Right ventricle myocardium inferior (tissue), 1 donor: ENCODE measurements at places on chromosomes 12 and 14. TPM values are rescaled to one million over a fixed set of nuclear protein-coding genes. Genes with fewer than 3 reads are reported as not detected.

- DNase-seq = peak; percentile 82
These were observed 131.6 kb downstream of the KSR2 start for GRCh38 chr12:117836999-117837736.

PDE3A gene
- total RNA-seq = 152 TPM

DNA sequence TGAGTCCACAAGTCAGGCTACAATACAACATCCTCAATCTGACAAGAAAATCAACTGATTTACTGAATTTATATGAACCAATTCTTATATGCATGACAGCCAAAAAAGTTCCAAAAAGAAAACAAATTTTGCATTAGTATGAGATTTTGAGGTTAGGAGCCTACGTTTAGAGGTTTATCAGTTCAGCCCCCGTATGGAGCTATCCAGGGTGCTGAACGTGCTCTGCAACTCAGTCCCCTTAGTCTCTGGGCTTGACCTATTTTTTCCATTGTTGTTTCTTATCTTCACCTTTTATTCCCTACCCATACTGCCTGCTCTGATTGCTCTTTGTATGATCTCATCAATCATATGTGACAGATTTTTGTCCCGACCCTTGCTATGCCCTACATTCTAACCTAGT, 693.0 kb downstream of the NRXN3 start:
- no peak for DNase-seq

PMCH gene
- total RNA-seq = not detected

DNA sequence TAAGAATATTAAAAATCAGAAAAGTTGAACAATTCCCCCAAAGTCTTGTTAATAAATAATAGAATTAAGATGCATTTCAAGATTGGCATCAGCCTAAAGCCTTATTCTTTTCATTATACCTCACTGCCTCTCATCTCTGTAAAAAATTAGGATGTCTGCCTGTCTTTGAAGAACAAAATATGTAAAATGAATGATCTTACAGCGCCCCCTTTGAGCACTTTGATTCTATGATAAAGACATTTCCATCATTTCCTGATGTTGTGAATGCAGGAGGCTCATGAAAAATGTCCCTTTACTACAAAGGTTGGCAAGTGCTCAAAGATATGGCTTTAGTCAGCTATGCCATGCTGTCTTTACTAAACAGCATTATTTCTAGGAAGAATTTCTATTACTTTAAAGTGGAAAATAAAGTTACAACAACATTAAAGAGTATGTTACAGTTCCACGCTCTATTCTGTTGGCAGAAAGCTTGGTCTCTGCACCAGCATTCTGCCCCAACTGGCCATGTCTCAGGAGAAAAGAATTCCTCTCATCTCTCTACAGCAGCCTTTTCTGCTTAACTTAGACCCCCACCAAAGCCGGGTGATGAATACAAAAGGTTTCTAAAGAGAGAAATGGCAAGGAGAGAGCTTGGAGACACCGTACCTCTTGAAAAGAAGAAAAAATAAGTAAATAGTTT, 95.1 kb downstream of the LLPH start:
- no peak for DNase-seq

- peak; percentile 87 for DNase-seq
These were observed 198.2 kb downstream of the TSPAN9 start for GRCh38 chr12:3275171-3276041.

- no peak for DNase-seq
These were observed 152.3 kb downstream of the ZNF664 start for GRCh38 chr12:124125203-124125871.

DNA sequence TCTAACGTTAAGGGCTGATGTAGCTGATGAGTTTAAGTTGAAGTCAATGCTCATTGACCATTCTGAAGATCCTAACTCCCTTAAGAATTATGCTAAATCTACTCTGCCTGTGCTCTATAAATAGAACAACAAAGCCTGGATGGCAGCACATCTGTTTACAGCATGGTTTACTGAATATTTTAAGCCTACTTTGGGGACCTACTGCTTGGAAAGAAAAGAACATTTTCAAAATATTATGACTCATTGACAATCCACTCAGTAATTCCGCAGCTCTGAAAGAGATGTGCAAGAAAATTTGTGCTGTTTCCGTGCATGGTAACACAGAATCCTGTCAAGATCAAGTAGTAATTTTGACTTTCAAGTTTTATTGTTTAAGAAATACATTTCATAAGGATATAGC, 35.0 kb upstream of the NAV3 start:
- DNase-seq = no peak

C1R gene
- 227 TPM for total RNA-seq

- DNase-seq = peak; percentile 74
These were observed 16.4 kb downstream of the CEP170B start for GRCh38 chr14:104881369-104881979.

OR6C2 gene
- not detected for total RNA-seq

BTBD6 gene
- 48.8 TPM for total RNA-seq

LUM gene
- total RNA-seq = 54.9 TPM

DNA sequence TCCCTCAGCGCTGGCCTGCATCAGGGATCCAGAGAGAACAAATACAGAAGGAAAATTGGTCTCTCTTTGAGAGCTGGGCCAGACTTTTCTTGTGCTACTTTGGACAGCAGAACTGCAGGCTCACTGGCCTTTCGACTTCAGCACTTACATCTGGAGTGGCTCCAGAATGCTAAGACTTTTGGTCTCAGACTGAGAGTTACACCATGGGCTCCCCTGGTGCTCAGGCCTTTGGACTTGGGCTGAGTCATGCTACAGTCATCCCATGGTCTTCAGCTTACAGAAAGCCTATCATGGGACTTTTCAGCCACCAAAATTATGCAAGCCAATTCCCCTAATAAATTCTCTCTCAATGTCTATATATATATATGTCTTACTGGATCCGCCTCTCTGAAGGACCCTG, 9.0 kb upstream of the CD163 start:
- no peak for DNase-seq

GRCh38 chr12:65959452-65959851, 135.2 kb downstream of the HMGA2 start:
- DNase-seq = no peak

GALNT4 gene
- 2.3 TPM for total RNA-seq

GRCh38 chr12:46549527-46550265, 177.1 kb upstream of the SLC38A2 start:
- DNase-seq = no peak

DNA sequence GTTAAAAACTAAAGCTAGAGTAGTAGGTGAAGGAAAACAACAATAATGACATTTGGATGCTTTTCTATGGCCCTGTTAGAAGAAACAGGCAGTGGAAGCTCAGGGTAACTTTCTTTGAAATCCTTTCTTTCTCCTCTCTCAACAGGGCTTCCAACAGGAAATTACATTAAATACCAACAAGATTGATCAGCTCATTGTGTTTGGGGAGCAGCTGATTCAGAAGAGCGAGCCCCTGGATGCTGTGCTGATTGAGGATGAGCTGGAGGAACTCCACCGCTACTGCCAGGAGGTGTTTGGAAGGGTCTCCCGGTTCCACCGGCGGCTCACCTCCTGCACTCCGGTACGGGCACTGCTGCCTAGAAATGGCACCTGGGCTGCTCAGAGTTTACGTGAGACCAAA, 81.5 kb downstream of the ESR2 start:
- DNase-seq = no peak

OTUB2 gene
- total RNA-seq = 0.35 TPM

- DNase-seq = no peak
These were observed 221.9 kb upstream of the EGLN3 start for GRCh38 chr14:34172550-34173368.

ADSS1 gene
- total RNA-seq = 191 TPM

EEF1AKMT3 gene
- total RNA-seq = 1.2 TPM

GRCh38 chr14:64997108-64997794, 10.6 kb downstream of the FNTB start:
- no peak for DNase-seq

DNA sequence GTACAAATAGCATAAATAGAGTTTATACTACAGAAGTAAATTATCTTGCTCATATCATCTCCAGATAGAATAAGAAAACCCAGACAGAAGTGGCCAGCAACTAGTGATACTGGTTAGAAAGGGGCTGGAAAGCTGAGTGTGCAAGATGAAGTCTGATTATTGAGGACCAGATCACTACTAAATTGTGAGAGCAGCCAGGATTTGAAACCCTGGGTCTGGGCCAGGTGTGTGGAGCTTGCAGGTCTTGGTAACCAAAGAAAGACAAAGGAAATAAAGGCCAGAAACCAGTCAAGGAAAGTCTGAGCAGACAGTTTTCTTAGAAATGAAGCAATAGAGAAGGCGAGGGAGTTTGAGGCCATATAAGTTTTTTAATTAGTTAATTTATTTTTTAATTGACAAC, 611.8 kb downstream of the ETNK1 start:
- no peak for DNase-seq

PAH gene
- total RNA-seq = not detected

DENND5B gene
- total RNA-seq = 37.1 TPM

DNA sequence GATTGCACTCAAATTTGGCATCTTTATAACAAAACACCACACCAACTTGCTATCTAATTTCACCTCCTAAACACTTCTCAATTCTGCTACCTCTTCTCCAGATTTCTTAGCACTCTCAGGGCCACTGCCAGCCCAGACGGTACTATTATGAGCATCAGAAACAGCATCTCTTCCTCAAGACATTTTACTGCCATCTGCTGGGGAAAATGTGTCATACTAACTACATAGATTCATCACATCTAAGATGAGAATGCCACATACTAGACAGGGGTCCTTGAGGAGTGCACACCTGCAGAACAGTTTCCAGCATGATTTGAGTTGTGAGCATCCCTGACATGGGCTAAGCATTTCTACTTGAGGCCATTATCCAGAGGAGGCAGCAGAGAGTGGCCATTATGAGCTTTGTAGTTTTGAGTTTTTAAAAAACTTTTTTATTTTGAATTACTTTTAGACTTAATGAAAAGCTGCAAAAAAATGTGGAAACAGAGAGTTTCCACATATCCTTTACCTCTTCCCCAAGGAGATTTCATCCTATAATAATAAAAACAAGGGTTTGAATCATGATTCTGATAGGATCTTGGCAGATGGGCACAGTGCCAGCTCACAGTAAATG, 15.1 kb upstream of the GRIP1 start:
- DNase-seq = no peak

RESF1 gene
- total RNA-seq = 21.7 TPM

- no peak for DNase-seq
These were observed 21.9 kb downstream of the ATF7IP start for GRCh38 chr12:14387219-14387871.

GRCh38 chr12:75642226-75642625, 130.8 kb upstream of the KRR1 start:
- DNase-seq = no peak

DNA sequence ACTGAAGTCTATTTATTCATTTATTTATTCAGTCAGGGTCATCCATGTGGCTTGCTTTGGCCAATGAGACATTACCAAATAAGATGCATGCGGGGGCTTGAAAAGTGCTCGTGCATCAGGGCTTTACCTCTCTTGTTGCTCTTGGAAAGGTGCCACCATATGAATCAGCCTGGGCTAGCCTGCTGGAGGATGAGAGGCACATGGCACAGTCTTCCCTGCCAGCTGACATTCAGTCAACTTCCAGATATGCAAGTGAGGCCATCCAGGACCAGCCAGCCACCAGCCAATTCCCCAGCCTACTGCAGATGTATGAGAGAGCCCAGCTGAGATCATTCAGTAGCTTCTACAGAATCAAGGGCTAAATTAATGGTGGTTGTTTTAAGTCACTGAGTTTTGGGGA, 105.2 kb upstream of the RPH3A start:
- no peak for DNase-seq

ERP27 gene
- 0.19 TPM for total RNA-seq

DNA sequence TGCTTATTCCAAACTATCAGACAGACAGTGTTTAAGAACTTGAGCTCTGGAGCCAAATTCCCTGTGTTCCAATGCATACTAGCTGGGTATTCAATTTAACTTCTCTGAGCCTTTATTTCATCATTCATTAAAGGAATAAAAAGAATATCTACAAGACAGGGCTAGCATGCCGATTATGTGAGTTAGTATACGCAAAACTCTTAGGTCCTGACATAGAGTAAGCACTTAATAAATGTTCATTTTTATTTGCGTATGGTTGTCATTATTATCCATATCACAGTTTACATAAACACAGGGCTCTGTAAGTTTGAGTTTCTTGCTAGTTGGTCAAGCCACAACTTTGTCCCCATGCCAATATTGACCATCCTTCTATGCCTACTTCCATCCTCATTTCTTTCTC, 161.5 kb downstream of the NUAK1 start:
- DNase-seq = no peak
